ENCODE measurements at places on chromosomes 16 and 17.

DNA sequence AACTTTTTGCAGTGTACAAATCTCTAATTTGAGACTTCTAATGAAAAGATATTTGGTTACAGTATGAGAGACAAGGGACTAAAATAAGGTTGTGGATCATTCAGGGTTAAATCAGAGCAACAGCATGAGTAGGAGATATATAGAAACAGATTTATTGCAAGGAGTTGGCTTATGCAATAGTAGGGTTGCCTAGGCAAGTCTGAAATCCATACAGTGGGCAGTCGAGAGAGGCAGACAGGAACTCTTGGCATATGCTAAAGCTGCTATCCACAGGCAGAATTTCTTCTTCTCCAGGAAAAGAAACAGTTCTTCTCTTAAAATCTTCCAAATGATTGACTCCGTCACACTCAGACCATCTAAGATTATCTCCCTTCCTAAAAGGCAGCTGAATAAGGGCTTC lies 500.8 kb downstream of the MAF start:
- DNase-seq, result no peak

- peak; percentile 31 for DNase-seq
These were observed 580 bp downstream of the TANC2 start for GRCh38 chr17:62966426-62967204.

- DNase-seq, result peak; percentile 18
These were observed 24.1 kb upstream of the CDH5 start for GRCh38 chr16:66342294-66342900.

- DNase-seq, result no peak
These were observed 44.9 kb downstream of the ABCA8 start for GRCh38 chr17:68910251-68910705.

GRCh38 chr16:14539631-14540030 lies 90.4 kb downstream of the PARN start:
- DNase-seq, result no peak

DNA sequence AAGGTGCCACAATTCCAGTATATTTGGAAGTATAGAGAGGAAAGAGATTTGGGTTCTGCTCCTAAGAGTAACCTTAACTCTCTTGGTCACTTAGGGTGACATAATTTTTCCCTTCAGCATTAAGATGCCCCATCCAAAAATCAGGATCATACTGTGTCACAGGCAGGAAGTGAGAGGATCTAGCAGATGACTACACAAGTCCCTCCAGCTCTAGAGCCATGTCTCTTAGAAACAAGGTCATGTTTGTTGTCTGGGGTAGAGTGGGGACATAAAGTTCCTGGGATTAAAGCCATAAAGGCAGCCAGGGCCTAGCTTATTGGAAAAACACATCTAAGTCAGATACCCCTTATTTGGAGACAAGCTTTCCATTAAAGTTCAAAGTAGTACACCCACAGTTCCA lies 2.7 kb downstream of the CCL8 start:
- no peak for DNase-seq

- no peak for DNase-seq
These were observed 14.5 kb downstream of the DHRS7C start for GRCh38 chr17:9776911-9777310.

- DNase-seq, result no peak
These were observed 404.8 kb downstream of the CDH13 start for GRCh38 chr16:83031524-83031923.

DNA sequence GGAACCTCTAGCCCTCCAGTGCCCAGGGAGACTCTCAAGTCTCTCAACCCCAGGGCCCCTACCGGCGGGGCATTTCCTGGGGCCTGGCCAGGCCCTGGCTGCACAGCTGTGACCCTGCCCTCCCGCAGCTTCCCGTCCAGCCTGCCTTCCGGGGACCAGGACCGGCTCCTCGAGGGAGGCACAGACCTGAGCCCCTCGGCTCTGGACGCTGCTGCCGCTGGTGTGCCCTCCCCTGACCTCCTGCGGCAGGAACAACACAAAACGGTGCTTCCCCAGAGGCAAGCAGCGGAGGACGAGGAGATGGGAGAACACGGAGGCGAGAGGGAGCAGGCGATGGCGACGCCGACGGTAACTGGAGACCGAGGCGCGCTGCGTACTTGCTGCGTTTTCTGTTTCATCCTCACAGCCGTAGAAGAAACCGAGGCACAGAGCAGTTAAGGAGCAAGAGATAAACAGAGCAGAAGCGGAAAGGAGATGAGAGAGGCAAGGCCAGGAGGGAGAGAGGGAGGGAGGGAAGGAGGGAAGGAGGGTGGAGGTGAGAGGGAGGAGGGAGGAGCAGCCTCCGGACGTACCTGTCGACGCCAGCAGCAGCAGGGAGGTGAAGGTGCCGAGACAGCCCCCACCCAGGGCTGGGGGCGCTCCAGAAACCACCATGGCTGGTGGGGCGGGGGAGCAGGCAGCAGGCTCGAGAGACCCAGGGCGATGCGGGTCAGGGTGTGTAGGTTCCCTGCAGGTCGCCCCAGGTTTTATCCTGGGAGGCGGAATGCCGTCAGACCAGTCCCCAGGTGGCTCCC lies at the start of gene PRSS22:
TSS of gene PRSS22 (minus strand) at position 720 of the 794 bp plus-strand sequence. CDS start at position 654, 66 bp downstream.
- peak; percentile 38 for DNase-seq

GRCh38 chr16:10577305-10578202 lies 2.8 kb downstream of the EMP2 start:
- peak; percentile 30 for DNase-seq

DNA sequence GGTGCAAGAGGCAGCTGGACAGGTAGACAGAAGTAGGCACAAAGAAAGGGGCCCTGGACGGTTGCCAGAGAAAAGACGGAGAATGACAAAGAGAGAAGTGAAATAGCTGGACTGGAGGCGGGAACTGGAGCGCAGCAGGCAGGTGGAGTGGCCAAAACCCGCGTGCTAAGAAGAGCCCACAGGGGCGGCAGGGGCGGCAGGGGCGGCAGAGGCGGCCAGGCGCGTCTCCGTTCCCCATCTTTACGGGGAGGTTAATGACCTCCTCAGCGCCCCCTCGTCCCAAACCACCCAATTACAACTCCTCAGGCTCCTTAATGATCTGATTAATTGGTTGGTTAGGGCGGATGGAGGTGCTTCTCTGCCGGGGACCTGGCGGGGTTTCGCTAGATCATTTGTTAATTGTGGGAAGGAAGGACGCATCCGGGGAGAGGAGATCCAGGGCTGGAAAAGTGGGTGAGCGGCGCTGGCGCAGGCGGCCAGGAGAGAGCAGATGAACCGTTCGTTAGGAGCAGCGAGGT lies 15.4 kb upstream of the HOXB9 start:
- DNase-seq, result no peak

DNA sequence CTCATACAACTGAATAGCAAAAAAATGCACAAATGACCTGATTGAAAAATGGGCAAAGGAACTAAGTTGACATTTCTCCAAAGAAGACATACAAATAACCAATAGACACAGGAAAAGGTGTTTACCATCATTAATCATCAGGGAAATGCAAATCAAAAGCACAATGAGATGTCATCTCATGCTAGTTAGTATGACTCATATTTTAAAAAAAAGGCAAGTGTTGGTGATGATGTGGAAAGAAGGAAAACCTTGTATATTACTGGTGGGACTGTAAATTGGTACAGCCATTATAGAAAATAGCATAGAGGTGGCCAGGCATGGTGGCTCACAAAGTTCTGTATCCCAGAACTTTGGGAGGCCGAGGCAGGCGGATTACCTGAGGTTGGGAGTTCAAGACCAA lies 232.5 kb upstream of the ZFHX3 start:
- no peak for DNase-seq

DNA sequence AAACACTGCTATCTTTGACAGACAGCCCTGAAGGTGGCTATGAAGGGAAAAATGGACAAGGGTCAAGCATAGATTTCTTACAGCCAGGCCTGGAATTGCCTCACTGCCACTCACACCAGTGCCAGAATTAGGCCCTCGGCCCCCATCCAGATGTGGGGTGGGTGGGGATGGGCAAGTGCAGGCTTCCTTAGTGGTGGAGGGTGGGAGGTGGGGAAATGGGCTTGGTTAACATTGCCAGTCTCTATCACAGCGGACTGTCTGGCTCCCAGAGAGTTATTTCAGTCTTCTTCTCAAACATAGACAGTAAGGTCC lies 24.9 kb downstream of the B9D1 start:
- no peak for DNase-seq

DNA sequence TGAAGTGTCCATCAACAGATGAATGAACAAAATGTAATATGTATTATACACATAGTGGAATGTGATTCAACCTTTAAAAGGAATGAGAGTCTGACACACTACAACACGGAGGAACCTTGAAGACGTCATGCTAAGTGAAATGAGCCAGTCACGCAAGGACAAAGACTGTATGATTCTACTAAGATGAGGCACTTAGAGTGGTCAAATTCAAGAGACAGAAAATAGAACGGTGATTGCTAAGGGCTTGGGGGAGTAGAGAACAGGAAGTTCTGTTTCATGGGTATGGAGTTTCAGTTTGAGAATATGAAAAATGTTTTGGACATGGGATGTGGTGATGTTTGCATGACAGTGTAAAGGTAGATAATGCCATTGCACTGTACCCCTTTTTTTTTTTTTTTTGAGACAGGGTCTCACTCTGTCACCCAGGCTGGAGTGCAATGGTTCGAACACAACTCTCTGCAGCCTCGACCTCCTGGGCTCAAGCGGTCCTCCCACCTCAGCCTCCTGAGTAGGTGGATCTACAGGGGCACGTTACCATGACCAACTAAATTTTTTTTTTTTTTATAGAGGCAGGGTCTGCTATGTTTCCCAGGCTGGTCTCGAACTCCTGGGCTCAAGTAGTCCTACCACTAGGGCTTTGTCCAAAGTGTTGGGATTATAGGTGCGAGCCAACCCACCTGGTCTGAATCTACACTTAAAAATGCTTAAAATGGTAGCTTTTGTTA lies 2.9 kb upstream of the CCDC102A start:
- DNase-seq, result no peak

DNA sequence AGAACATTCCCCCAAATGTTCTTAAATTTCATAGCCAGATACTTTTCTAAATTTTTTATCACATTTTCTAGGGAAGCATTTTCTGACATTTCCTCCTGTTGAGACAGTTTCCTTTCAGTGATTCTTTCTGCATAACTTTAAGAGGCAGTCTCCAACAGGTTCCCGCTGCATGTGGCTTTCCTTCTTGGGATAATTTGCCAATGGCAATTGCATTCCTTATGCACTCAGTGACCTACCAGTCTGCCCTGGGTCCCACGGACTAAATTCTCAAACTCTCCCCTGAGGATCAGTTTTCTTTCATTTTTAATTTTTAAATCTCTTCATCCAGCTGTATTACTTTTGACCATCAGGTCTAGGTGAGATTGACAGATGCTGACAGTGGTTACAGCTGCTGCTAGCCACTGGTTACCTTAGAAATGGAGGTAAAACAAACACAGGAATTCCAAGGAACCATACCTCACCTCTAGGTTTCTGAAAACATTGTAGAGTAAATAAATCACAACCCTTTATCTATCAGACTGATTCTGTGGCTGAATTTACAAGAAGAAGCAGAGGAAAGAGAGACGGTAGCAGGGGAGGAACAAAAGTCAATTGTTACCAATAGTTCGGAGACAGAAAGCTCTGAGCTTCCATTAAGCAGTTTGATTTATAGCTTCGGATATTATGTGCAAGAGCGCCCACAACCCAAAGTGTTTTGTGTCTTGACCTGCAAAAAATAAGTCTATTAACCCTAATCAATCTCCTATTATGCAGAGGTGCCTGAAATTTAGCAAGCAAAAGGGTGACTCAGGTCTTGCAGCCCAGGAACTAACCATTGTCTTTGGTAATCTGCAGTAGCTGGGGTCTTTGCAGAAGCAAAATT lies 216.0 kb downstream of the PMP22 start:
- no peak for DNase-seq

DNA sequence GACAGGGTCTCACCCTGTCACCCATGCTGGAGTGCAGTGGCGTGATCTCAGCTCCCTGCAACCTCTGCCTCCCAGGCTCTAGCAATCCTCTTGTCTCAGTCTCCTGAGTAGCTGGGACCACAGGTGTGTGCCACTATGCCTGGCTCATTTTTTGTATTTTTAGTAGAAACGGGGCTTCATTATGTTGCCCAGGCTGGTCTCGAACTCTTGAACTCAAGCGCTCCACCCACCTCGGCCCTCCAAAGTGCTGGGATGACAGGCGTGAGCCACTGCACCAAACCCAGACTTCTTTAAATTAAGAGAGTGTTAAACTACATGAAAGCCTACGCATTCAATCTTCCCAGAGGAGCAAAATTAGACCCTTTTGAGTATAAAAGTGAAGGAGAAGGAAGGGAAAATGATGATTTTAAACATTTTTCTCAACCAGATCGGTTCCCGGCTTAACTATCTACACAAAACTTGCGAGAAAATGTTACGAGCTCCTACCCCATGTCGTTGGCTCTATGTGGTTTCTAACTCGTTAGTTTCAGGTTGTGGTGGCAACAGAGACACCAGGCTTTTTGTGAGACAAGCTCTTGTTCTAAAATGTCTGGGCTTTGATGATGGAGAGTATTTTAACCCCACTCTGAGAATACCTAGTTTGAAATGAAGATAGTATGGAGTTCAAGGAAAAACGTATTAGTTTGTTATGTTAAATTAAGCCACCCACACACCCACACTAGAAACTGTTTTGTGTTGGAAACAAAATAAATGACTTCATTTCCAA lies 26.3 kb downstream of the STAT5B start:
- no peak for DNase-seq

- DNase-seq, result peak; percentile 88
These were observed 22.6 kb downstream of the ZNF213 start for GRCh38 chr16:3157229-3158025.

GRCh38 chr16:30065943-30066760 lies 592 bp downstream of the ALDOA start:
- DNase-seq, result no peak

DNA sequence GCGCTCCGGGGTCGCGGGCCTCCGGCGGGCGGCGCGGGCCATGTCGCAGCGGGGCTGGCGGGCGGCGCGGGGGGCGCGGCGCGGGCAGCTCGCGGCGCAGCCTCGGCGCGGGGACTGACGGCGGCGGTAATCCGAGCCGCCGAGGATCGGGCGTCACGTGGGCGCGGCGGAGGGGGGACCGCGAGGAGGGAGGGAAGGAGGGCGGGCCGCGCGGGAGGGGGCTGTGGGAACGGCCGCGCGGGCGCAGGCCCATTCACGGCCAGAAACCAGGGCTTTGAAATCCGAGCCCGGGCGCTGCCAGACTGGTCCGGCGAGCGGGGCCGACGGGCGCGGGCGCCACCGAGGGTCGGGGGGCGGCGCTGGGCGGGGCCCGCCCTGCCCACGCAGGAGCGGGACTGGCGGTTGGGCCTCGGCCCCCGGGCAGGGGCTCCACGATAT lies at the start of gene MTSS2:
TSS of gene MTSS2 (minus strand) at position 116 of the 438 bp plus-strand sequence. CDS start 262 bp downstream, outside the sequence.
- peak; percentile 69 for DNase-seq

GRCh38 chr16:3787924-3788661 lies 70.8 kb upstream of the TRAP1 start:
- DNase-seq, result no peak

- no peak for DNase-seq
These were observed 44.0 kb downstream of the NSRP1 start for GRCh38 chr17:30160419-30161172.

- no peak for DNase-seq
These were observed 66.3 kb downstream of the STX8 start for GRCh38 chr17:9509236-9509816.

DNA sequence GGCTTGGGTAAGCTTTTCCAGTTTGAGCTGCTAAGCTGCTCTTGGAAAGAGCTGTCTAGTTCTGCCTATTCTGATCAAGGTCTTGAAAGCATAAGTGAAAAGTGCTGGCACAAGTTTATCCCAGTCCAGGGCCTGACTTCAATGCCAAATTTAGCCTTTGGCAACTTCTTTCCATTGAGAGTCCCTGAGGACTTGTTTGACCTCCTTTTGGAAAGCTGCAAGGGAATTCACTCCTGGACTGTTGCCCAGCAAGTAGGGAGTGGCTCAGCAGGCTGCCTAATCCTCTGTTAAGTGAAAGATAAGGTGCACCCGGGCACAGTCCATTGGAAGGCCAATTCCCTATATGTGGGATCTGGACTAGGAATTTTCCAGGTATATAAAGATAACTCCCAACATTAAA lies 16.0 kb upstream of the TANC2 start:
- DNase-seq, result no peak

GRCh38 chr16:30998852-30999761 lies 11.3 kb downstream of the STX1B start:
- no peak for DNase-seq

All from SW480 (cell line).